ENCODE measurements at places on chromosomes 13 and 19.

DNA sequence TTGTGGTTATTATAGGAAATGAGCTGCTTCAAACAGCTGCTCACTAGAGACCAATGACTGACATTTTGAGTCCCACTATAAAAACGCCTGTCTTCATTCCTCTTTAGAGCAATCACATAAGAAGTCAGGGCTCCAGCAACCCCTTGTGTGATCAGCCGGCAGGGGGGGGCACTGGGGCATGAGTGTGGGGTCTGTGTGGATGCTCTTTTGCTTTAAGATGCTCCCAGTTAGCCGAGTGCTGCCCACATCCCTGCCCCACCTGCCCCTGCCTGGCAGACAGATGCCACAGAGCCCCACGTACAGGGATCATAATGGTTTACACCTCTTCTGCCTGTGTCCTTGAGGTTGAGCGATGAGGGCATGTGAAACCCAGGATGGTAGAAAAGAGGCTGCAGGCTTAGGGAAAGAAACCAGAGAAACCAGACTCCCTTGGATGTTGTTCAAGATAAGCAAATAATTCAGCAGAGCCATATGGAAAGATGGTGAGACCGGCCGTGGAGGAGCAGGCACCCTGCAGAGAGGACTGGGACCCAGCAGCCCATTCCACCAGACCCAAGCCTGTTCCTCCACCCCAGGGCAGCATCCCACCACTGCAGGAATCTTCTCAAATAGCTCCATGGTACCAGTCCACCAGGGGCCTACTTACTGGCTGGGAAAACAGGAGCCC is 55.4 kb downstream of the CHST8 start:
- DNase-seq, result no peak

DNA sequence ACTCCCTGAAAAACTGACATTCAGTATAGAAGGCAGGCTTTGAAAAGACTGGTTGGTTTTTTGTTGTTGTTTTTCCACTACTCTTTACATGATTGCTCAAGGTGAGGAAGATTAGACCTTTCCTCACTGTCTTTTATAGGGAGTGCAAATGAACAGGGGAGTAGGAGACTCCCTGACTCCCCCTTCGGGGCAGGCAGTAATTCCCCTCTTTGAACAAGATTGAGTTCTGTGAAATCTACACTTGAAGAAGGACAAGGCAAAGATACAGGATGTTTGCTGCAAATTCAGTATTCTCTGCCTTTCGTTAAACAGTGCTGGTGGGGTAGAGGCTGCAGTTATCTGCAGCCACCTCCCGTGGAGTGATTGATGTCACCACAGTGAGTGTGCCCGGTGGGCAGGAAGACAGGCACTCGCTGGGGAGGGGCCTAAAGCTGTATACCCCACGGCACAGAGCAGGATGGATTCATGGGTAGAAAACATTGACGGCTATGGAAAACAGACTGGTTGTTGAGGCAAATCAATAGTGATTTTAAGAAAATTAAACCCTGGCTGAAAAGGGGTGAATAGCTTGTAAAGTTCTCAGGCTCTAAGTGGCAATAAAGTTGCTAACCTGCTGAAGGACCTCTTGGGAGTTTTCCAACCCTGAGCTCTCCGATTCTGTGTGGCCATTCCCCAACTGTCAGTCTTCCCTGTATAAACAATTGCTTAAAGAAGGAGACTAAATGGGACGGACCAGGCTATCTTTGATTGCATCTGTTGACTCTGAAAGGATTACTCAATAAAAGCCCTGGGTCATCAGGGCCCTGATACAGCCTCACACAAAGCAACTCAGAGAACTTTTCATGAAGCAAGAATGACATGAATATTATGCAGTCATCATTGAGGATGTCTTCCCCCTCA is 308.3 kb downstream of the TBC1D4 start:
- DNase-seq, result no peak

- DNase-seq, result no peak
Observed at GRCh38 chr19:3443840-3444694, 36.3 kb downstream of the SMIM24 start.

- DNase-seq, result no peak
Observed at GRCh38 chr19:10855879-10856522, 7.8 kb downstream of the C19orf38 start.

DNA sequence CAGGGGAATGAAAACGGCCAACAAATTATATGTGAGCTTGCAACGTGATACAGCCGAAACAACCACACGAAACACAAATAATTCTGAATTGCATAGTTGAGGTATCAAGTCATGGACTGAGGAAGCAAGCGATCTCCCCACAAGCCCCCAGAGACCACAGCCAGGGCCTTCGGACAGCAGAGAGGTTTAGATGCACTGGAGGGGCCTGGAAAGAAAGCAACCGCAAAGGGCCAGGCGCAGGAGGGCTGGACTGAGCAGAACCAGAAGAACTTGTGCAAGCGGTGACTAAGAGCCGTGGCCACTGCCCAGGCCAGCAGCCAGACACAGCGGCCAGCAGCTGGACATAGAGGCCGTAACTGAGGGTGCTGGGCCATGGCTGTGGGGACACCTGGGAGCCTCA is 131.4 kb downstream of the TNFRSF19 start:
- no peak for DNase-seq

DNA sequence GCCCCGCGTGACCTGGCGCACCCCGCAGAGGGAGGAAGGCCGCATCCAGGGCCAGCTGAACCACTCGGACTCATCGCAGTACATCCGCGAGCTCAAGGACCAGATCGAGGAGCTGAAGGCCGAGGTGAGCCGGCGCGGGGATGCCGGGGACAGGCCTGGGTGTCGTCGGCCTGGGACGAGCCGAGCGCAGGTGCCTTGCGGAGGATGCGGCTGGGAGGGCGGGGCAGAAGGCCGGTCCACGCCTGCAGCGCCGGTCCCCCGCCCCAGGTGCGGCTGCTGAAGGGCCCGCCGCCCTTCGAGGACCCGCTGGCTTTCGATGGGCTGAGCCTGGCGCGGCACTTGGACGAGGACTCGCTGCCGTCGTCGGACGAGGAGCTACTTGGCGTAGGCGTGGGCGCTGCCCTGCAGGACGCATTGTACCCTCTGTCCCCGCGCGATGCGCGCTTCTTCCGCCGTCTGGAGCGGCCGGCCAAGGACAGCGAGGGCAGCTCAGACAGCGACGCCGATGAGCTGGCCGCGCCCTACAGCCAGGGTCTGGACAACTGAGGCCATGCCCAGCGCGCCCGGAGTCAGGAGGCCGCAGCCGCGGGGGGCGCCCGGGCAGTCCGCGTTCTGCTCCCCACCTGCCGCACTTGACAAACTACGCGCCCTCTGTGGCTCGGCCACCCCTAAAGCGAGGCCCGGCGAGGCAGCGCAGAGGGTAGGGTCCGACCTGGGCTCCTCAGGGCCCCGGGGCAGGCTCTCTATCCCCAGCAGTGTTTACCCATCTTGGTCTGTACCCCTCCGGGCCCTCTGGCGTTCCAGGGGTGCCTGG is 10.8 kb downstream of the PRR36 start:
- DNase-seq, result no peak

DNA sequence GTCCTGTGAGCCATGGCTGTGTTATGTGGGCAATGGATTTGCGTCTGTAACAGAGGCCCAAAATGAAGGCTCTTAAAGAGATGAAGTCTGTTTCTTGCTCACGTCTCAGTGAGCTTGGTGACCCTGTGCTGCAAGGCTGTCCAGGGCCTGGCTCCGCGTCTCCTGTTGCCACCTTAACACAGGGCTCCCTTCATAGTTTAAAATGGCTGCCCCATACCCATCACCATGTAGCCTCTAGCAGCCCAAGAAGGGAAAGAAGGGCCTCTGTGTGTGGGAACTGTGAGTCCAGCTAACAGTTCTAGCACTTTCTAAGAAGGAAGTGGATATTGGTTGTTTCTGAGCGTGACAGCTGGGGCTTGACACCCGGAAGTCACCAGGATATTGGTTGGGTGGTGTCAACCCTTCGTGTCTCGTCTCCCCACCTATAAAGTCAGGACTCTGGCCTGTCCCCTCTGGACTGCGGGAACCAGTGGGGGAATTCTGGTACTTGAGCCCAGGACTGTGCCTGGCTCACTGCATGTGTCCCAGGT is 20.9 kb downstream of the TMED1 start:
- DNase-seq, result no peak

GRCh38 chr13:113298043-113298945 is 1.3 kb downstream of the LAMP1 start:
- DNase-seq, result no peak

- no peak for DNase-seq
Observed at GRCh38 chr13:57698851-57699250, 67.3 kb downstream of the PCDH17 start.

GRCh38 chr13:38900188-38900587 is 90.4 kb downstream of the STOML3 start:
- no peak for DNase-seq

- no peak for DNase-seq
Observed at GRCh38 chr19:4322942-4323665, 15.5 kb downstream of the STAP2 start.

- DNase-seq, result no peak
Observed at GRCh38 chr13:102597029-102597961, 509 bp downstream of the TPP2 start.

DNA sequence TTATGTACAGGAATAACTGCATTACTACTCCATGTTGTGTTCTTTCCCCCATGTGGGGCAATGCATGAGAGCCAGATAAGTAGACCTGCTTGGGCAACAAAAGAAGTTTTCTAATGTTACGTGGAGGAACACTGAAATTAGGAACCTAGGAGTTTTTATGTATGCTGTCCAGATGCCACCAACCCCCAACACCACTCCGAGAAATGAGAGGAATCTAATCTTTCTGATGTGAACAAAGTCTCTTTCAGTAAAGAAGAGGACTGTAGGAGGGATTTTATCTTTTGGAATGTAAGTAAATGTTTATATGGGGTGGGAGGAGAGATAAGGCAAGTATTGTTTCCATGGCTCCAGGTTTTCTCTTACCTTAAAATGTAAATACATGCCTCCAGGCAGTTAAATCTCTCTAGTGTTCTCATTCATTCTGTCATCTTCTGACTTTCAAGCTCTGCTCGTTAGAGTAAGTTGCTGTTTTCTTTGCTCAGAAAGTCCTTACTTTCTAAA is 820.6 kb downstream of the PCDH17 start:
- no peak for DNase-seq

GRCh38 chr19:30109565-30109964 is 167.5 kb downstream of the URI1 start:
- DNase-seq, result no peak

DNA sequence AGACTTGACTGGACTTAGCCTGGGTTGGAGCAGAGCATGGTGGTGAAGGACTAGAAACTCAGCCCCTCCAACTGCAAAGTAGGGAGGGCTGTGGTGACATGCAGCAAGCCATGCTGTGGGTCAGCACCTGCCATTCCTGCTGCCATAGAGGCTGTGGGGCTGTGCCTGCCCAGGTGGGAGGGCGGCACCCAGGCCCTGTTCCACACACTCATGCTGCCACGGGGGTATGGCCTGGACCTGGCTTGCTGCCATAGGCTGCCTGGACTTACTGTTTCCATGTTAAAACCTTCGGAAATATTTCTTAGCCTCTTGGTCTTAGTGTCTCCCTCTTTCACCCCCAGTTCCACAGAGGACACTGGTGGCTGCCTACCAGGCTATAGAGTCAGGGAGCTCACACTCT is 29.3 kb downstream of the CILP2 start:
- DNase-seq, result no peak

DNA sequence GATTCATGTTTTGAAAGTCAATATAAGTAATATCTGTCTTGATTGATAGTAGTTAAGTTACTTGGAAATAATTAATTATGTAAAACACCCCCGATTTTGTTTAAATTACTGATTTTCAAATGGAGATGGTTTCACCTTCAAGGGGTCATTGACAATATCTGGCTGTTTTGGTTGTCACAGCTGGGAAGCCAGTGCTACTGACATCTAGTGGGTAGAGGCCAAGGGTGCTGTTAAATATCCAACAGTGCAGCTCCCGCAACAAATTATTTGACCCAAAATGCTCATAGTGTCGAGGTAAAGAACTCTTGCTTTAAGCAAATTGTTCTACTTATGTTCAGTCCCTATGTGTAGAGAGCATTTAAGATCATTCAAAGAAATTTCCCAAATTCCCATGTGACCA is 50.6 kb upstream of the PCDH20 start:
- DNase-seq, result no peak

GRCh38 chr13:19984430-19985218 is 26.1 kb downstream of the ZMYM2 start:
- no peak for DNase-seq

DNA sequence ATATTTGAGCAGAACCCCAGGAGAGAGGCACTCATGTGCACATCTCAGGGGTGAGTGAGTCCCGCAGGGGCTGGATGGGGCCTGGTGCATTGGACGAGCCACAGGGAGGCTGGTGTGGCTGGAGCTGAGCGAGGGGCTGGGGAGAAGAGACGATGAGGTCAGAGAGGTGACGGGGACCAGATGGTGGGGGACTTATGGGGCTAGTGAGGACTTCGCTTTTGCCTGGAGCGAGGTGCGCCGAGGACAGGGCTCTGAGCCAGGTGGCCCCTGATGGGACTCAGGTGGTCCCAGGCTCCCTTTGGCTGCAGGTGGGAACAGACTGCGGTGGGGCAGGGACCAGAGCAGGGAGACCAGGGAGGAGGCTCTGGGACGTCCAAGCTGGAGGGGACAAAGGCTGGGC is 6.9 kb upstream of the FXYD3 start:
- no peak for DNase-seq

DNA sequence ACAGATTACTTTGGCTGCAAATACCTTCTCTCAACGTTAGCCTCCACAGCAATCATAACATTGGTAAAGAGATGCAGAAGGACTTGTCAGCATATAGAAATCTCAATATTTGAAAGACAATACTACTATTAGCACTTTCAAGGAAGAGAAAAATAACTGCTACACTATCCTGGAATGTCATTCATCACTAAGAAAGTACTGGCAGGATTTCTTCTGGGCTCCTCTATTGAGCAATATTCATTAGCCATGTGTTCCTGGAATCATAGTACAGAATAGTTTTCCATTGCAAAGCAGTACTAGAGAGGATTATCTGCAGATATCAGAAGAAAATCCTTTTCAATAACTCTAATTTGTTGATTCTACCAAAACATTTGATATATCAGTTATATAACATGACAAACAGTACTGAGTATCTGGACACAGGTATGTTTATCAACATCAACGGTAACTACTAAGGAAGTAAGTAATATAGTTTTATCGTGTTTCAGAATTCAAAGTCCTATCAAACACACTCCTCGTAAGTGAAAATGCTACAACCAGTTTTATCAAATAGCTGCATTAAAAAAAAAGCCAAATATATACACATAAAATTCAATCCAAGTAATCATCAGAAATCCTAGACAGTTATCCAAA is 27.3 kb downstream of the INTS6 start:
- DNase-seq, result no peak

DNA sequence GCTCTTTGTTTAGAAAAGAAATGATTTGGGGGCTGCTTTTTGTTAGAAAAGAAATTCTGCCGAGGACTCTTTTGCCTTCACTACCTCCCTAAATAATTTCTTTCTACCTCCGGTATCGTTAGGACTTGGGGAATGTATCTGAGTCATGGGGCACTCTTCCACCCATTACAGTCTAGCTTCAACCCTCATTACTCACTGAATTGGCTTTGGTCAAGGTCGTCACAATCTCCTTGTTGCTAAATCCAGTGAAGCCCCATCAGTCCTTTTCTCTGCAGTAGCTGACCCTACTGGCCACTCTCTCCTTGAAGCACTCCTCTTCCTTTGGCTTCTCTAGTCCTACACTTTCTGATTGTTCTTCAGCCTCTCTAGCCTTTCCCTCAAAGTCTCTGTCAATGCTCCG is 34.0 kb downstream of the WDR87 start:
- DNase-seq, result no peak

GRCh38 chr13:46664195-46664594 is 111.2 kb downstream of the LRCH1 start:
- no peak for DNase-seq

Data from hypothalamus (tissue), 51 donors.